ENCODE measurements at places on chromosomes 2 and 18. TPM values are rescaled to one million over a fixed set of nuclear protein-coding genes. Genes with fewer than 3 reads are reported as not detected.

DNA sequence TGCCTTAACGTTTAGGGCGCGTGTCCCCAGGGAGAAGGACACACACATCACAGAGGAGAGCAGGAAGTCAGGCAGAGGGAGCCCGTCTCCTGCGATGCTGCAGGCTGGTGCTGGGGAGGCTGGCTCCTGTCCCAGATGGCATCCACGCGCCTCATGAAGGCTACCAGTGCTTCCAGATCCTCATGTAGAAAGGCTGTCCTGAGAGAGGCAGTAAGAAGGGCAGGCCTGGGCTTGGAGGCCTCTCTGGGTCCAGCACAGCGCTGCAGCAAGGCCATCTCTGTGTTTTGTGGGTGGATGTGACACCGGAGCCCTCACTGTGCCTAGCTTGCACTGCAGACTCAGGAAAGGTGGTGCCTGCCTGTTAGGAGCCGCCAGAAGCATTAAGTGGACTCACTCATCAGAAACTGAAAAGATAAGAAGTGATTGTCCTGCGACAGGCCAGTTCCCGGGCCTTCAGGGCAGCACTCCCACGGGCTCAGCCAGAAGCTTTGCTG is 62.7 kb downstream of the FAM168B start:
- no peak for DNase-seq

Gene CCDC102B
- 1.1 TPM for total RNA-seq

DNA sequence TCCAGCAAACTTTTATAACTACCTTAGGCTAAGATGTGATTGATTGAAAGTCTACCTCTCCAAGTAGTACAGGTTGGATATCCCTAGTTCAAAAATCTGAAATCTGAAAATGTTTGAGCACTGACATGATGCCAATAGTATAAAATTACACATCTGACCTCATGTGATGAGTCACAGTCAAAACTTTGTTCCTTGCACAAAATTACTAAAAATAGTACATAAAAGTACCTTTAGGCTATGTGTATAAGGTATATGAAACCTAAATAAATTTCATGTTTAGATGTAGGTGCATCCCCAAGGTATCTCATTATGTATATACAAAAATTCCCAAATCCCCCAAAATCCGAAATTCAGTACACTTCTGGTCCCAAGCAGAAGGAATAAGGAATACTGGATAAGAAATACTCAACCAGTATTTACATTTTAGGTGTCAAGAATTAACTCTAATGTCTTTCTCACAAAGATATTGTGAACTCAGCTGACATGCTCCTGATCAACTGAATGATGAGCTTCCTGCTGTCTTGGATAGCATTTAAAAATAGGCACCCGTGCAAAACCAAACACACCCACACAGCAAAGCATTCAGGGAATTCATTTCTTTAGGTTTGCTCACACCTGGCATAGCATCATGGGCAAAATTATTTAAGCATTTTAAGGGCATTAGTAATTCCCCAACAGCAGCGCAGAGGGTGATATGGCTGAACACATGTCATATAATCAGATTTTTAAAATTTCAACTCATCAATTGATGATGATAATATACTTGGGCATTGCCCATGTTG is 497.4 kb upstream of the MEIS1 start:
- no peak for DNase-seq

Gene NDC80
- total RNA-seq: 42.4 TPM

DNA sequence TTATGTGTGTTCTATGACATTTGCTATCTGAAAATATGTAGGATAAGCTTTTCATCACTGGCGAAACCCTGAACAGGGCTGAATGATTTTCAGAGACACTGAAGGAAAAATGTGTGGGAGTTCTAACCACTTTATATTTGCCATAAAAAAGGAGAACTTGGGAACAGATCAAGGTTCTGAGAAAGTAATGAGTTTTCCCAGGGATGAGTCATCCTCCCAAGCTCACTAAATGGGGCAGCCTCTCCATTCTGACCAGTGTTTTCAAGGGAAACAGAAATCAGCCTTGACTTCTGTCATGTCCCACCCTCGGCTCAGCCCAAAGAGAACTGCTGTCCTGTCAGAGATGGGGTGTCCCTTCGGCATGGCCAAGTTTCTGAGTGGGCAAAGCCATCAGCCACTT is 2109.8 kb upstream of the CELF4 start:
- no peak for DNase-seq

Measured in activated CD4-positive, alpha-beta T cell treated with anti-CD3 and anti-CD28 coated beads, Interleukin-2, amount 10 ng/mL, durations not matched to agents 24 days and 14 days (primary cell).